Mononuclear cell (primary cell): ENCODE measurements at places on chromosomes 5 and 9. TPM values are rescaled to one million over a fixed set of nuclear protein-coding genes. Genes with fewer than 3 reads are reported as not detected.

TMOD1 gene
- 0.84 TPM for total RNA-seq

SAXO1 gene
- total RNA-seq, result 0.10 TPM

RANBP3L gene
- 0.10 TPM for total RNA-seq

GPR150 gene
- total RNA-seq, result 0.42 TPM

ORM2 gene
- total RNA-seq, result not detected

C5orf58 gene
- total RNA-seq, result not detected

LHX6 gene
- under 0.01 TPM for total RNA-seq

TPRN gene
- total RNA-seq, result 2.4 TPM

FBP2 gene
- not detected for total RNA-seq

TAL2 gene
- total RNA-seq, result not detected

SEMA6A gene
- 0.21 TPM for total RNA-seq

NAA35 gene
- 20.1 TPM for total RNA-seq

GNA14 gene
- total RNA-seq, result not detected

SNCB gene
- total RNA-seq, result not detected

ANKRD33B gene
- total RNA-seq, result 2.7 TPM

PAEP gene
- total RNA-seq, result not detected

PCDHGA10 gene
- total RNA-seq, result 0.52 TPM

IRX2 gene
- total RNA-seq, result not detected

MAMDC4 gene
- 0.52 TPM for total RNA-seq

ZNF300 gene
- 4.0 TPM for total RNA-seq

BTNL3 gene
- not detected for total RNA-seq

GABRG2 gene
- under 0.01 TPM for total RNA-seq

ZNF782 gene
- 5.9 TPM for total RNA-seq

BAAT gene
- total RNA-seq, result 0.10 TPM

MSX2 gene
- under 0.01 TPM for total RNA-seq

TAF11L13 gene
- total RNA-seq, result not detected

PRRX2 gene
- not detected for total RNA-seq

KIF24 gene
- 0.21 TPM for total RNA-seq

NR5A1 gene
- not detected for total RNA-seq

PHF24 gene
- not detected for total RNA-seq

FBN2 gene
- 5.1 TPM for total RNA-seq
